Kasumi-1 (cell line): ENCODE measurements at places on chromosomes 11 and 22.

GRCh38 chr11:81886406-81887075 is 847.1 kb downstream of the FAM181B start:
- no peak for DNase-seq

GRCh38 chr11:124915541-124916369 is 3.3 kb upstream of the HEPN1 start:
- DNase-seq: no peak

DNA sequence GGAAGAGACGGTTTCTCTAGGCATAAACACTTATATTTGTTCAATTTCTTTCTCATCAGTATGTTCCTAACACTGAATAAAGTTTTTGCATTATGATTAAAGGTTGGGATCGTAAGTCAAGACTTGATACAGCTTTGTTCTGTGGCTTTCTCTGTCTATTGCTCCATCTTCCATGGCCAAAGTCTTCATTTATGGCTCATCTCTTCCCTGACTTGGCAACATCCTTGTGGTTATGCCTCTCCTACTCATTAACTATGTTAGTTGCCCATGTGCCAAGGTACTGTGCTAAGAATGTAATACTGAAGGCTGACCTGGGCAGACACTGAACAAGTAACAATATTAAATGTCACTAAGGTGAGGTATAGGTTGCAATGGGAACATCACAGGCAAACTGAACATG is 1.6 kb upstream of the ACCSL start:
- no peak for DNase-seq

- peak; percentile 96 for DNase-seq
Measured at GRCh38 chr22:30305519-30305905, 16.2 kb upstream of the CASTOR1 start.

DNA sequence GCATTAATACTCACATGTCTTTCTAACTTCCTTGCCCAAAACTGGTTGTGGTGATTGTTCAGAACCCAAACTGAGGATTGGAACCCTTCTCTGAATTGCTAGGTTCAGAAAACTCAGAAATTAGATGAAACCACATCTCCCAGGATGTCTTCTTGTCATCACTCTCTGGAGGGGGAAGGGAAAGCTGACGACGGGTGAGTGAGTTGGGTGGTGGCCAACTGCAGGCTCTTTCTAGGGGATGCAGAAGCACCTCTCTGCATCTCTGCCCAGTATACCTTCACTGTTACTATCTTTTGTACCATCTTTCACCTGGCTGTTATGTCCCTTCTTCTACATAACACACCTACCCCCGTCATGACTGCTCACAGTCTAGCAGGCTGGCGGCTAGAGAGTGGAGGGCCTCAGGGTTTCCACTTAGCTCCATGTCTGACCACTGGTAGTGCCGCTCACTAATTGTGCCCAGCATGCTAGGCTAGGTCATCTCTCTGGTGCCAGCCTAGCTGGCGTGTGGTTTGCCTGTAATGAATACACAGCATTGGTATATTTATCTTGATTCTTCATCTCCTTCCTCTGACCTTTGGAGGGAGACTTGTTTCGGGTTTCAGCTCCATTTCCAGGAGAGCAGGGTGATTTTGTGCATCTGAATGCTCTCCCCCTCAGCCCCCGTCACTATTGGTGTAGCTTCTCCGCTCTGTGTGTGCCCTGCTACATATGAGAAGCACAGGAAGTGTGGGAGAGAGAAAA is 7.3 kb downstream of the GRAMD1B start:
- DNase-seq: no peak

- DNase-seq: no peak
Measured at GRCh38 chr22:45865561-45866125, 111.3 kb downstream of the WNT7B start.

GRCh38 chr22:26398741-26399153 is 30.3 kb upstream of the ASPHD2 start:
- DNase-seq: peak; percentile 77

DNA sequence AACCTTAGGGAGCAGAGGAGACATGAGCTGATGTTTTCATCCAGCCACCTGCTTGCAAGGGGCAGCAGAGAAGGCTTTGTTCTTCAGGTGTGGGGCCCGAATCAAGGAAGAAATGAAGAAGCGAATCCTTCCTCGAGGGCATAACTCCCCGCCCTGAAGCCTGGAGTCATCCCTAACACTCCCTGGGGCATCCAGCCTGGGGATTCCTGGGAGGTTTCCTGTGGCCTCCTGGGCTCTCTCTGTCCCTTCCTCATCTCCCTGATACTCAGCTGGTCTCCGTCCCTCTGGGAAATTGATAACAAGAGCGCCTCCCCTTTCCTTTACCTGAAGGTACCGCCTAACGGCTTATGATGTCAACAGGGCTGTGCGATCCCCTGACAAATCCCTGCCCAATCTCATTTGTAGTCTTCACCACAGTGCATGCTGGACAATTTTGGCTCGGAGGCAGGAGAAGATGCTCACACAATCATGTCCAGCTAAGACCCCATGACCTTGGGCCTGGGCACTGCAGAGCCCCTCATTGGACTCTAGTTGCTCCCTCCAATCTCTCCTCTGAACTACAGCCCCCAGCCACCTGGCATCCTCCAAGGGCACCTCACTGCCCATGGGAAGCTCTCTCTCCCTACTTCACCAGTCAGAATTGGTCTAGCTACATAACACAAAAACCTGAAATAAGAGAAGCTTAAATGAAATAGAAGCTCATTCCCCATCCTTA is 80.6 kb upstream of the RTL6 start:
- DNase-seq: no peak

DNA sequence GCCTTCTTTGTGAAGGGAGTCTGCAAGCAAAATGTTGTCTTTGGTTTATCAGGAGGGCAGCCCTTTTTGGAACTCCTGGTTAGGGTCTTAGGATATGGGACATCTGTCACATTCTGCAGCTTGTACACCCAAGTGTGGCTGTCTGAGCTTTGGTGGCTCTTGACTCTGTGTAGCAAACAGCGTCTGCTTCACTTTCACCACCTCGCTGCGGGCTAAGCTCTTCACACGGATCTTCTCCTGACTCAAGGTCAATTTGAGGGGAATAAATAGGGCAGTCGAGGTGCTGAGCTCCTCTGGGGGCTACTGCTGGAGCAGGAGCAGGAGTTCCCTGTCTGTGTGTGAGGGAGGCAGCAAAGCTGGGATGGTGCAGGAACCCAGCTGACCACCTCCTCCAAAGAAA is 10.6 kb downstream of the MICAL2 start:
- DNase-seq: no peak

DNA sequence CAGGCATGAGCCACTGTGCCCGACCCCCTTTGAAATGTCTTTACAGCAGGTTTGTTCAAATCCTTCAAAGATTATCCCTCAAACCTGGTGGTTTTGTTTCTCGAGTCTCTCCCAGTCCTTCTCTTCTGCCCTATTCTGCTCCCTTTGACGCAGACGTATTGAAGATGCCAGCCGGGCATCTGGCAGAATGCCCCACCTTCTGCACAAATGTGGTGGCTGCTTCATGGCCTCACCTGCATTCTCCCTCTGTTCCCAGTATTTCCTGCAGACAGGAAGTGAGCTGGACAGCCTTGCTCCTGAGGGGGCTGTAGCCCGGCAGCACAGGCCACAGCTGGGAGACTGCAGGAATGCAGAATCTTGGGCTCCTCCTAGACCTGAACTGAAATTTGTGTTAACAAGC is 4.8 kb upstream of the NAP1L4 start:
- no peak for DNase-seq

GRCh38 chr11:121767433-121767832 is 314.7 kb upstream of the SORL1-AS1 start:
- DNase-seq: no peak

GRCh38 chr11:811446-812245 is 1.9 kb downstream of the RPLP2 start:
- DNase-seq: no peak

DNA sequence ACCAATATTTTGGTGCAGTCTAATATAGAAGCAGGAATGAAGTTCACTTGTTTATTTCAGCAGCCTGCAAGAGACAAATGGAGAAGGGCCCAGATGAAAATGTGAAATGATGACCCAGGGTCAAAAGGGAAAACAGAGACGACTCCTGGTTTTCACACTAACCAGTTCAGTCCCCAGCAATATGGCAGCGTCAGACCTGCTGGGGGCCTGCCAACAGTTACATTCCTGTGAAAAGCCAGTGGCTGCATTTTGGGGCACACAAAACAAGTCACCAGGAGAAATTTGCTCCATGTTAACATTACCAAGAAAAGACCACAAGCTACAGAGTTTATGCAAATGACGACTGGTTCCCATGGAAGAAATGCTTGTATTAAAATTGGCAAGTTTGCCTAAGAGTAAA is 80.2 kb downstream of the CCDC34 start:
- no peak for DNase-seq

GRCh38 chr11:66745356-66746235 is 16.6 kb upstream of the SPTBN2 start:
- no peak for DNase-seq

DNA sequence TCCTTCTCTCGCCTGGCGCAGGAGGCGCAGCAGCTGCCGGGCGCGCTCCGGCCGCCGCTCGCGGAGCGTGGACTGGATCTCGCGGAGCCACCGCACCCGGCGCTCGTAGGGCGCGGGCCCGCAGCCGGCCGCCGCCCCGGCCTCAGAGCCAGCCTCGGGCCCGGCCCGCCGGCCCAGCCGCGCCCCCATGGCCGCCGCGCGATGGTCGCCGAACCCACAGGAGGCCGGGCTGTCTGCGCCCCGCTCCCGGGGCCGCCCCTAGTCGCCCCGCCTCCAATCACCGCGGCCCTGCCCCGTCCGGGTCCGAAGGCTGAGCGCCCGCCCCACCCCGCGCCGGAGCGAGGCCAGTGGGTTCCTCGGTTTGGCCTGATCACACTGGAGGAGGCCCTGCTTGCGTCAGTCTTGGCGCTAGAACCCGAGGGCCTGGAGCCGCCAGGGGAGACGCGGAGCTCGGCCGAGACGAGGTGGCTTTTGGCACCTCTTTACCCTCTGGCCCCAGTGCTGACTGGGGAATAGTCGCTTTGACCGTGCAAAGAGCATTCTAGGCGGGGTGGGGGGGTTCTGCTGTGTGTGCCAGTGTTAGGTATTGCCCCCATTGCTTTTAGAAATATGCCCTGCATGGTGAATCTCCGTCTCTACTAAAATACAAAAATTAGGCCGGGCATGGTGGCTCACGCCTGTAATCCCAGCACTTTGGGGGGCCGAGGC is at the start of gene LRRC75B:
LRRC75B (minus strand) TSS at position 223 of the 708 bp plus-strand sequence; CDS start at position 189, 34 bp downstream.
- peak; percentile 11 for DNase-seq

DNA sequence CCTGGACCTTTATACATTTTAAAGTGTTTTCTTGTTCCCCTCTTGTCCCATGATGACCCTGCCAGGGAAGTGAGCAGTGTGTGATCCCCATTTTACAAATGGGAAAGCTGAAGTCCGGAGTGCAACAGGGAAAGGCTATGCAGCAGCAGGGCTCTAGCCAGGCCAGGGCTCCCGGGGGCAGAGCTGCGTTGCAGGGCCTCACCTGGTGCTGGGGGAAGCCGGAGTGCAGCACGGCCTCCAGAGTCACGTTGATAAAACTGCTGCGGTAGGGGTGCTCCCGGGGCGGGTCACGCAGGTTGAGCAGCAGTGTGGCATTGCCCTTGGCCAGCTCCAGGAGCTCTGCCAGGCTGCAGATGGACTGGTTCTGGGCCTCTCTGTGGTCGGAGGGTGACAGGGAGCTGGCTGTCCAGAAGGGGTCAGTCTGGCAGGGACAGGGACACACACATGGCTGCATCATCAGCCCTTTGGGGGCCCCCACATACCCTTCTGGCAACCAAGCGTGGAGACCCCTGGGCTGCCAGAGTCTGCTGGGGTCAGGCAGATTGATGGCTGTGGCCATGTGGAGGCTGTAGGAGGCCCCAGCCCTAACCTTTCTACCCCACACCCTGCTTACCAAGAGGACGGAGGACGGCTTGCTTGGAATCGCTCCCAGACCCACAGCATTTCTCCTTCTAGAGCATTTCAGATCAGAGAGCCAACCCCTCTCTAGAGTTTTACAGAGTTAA is 9.3 kb upstream of the KLHL35 start:
- DNase-seq: no peak

DNA sequence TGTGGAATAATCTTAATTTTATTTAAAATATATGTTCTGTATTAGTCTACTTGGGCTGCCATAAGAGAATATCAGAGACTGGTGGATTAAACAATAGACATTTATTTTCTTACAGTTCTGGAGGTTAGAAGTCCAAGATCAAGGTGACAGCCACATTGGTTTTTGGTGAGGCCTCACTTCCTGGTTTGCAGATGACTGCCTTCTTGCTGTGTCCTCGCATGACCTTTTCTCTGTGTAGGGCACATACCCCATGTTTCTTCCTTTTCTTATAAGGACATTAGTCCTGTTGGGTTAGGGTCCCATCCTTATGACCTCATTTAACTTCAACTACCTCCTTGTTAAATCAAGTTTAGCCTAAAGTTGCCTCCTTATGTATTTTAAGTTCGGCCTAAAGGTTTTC is 202.7 kb upstream of the MPPED2 start:
- DNase-seq: no peak

GRCh38 chr11:6559369-6559768 is 44.0 kb downstream of the RRP8 start:
- no peak for DNase-seq
